Colonic mucosa (tissue), 4 donors: ENCODE measurements at places on chromosomes 2 and 18. TPM values are rescaled to one million over a fixed set of nuclear protein-coding genes. Genes with fewer than 3 reads are reported as not detected.

DNA sequence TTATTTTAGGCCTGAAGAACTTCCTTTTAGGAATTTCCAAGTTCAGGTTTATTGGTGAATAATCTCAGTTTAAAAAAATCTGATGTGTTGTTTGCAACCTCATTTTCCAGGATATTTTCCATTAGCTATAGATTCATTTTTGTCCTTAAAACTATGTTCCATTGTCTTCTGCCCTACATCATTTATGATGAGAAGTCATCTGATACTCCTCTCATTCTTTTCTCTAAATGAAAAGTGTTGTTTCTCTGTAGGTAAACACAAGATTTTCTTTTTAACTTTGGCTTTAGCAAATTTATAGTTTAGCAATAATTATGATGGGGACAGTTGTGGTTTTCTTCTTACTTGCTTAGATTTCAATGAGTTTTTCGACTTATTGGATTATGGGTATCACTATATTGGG lies 427.3 kb downstream of the DCDC2C start:
- no peak for DNase-seq

- DNase-seq, result peak; percentile 45
Measured at GRCh38 chr2:208501206-208501605, 94.6 kb downstream of the PTH2R start.

- DNase-seq, result no peak
Measured at GRCh38 chr2:182730486-182730885, 14.4 kb downstream of the DNAJC10 start.

- no peak for DNase-seq
Measured at GRCh38 chr2:184920451-184920965, 322.2 kb downstream of the ZNF804A start.

DNA sequence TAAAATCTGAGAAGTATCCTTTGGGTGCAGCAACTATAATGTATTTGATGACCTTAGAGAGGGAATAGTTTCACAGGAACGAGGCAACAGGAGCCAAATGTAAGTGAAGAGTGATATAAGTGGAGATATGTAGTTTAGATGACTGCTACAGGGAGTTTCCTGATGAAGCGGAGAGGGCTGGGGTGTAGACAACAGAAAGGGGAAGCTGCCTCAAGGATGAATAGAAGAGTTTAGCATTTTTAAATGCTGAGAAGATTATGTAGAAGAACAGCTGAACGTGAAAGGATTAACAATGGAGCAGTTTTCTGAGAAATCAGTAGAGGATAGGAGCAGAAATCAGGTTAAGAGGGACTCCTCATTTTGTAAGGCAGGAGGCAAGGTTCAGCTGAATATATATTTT lies 133.3 kb downstream of the LCLAT1 start:
- no peak for DNase-seq

GRCh38 chr2:4653991-4654390 lies 950.6 kb downstream of the DCDC2C start:
- DNase-seq, result no peak

GRCh38 chr18:58257461-58257860 lies 213.4 kb downstream of the NEDD4L start:
- no peak for DNase-seq

DNA sequence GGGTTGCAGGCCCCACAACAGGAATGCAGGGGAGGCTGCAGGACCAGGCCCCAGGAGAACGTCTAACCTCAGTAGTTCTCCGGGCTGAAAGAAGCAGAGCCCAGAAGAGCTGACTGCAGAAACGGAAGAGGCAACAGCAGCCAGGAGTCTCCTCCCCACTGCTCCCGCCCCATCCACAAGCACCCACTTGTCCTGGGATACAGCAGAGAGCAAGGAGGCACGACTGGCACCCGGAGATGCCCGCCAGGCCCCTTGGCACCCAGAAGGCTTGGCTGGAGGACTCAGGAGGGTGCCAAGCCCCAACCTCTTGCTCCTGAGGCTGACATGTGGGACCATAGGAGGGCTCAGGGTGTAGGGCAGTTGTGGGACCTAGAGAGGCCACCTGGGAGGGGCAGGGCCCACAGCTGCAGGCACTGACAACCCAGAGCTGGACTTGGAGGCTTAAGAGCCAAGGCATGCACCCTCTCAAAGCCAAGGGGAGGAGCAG lies 29.0 kb upstream of the TNS1 start:
- no peak for DNase-seq

DNA sequence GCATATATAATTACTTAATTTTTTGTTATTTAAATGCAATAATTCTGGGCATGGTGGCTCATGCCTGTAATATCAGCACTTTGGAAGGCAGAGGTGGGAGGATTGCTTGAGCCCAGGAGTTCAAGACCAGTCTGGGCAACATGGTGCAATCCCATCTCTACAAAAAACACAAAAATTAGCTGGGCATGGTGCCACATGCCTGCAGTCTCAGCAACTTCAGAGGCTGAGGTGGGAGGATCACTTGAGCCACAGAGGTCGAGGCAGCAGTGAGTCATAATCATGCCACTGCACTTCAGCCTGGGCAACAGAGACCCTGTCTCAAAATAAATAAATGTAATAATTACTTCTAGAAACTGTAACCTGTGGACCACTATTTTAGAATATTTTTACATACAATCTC lies 21.5 kb upstream of the TMEM87B start:
- DNase-seq, result no peak

DNA sequence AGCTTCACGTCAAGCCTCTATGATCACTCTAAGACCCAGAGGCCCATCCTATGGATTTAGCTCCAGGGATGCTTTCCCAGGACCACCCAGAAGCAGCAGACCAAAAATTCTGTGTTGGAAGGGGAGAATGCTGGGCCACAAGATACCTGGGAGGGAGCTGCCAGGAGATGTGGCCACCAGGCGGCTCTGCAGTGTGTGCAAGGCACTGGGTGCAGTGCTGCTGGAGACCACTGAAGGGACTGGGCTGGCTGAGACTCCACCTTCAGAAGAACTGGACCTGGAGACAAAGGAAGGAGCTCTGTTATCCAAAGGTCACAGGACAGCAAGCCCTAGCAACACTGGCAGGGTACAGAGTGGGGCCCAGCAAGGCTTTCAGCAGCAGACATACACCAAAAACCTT lies 34.0 kb downstream of the KANSL3 start:
- DNase-seq, result no peak

DNA sequence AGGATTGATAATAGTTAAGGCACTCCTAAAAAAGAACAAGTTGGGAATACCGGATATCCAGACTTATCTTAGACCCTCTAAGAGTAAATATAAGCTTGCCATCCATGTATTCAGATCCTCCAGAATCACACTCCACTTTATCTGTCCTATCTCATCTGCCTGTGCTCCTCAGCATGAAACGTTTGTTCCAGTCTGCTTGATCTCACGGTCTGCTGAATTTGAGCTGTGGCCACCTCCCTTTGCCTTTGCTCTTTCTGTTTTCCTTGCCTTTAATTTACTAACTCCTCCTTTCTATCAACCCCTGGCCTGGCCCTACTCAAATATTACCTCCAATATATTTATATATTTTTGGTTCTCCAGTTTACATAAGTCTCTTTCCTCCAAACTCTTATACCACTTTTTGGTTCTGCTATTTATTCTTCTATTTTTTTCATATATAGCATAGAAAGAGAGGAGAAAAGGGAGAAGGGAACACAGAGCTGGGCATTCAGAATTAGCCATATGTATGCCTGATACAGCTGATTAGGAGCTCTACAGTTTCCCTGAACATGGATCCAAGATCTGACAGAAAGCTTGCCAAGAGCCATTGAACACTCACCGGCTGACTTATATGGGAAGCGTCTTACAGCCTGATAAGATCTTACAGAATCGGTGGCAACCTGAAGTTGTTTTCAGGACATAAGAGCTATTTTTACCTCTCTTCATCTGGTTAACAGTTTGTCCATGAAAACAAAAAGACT lies 21.8 kb upstream of the DNAJC27 start:
- DNase-seq, result no peak

GRCh38 chr2:69514406-69514805 lies 77.2 kb upstream of the NFU1 start:
- DNase-seq, result no peak

DNA sequence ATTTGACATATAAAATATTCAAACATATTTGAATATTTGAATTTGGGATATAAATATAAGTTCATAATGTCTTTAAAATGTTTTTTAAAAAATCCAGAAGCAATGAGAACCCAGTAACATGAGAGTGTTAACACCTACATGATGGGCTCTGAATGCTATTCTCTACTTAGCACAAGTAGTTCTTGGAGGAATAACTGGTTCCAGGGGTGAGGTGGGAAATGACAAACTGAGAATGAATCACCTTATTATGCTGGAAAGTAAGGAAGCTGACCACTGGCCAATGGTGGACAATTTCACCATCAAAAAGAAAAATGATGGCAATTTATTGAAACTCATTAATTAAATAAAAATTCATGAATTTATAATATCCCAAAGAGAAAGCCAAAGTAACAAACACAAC lies 79.6 kb upstream of the NABP1 start:
- no peak for DNase-seq

- DNase-seq, result no peak
Measured at GRCh38 chr2:68456198-68456597, 10.9 kb downstream of the FBXO48 start.

DNA sequence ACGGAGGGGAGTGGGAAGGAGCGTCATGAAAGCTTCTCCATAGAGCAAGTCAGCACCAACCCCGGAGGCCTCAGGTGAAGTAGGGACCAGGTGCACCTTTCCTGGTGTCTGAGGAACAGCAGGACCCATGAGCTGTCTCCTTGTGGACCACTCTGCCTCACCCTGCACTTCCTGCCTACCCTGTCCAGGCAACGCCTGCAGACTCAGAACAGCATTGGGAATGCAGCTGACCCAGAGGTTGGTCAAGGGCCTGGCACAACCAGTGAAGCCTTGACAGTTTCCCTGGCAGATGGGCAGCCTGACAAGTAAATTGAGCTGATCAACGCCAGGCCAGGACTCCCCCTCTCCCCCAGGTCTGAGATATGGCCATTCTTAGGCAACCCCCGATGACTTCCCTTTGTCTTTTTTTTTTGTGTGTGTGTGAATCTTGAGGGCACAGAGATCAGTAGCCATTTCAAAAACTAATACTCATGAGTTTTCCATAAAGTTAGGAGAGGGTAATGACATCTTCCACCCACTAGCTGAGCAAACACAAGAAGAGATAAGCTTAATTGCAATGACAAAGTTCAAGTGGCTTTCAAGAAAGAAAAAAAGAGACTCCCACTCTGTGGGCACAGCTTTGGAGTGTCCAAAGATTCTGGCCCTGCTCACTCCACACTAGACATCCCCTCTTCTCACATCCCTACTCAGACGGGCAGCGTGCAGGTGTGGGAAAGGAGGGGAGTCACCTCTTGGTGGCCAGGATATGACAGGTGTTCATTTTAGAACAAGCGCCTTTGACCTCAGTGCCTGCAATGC lies 3.5 kb upstream of the FABP1 start:
- peak; percentile 70 for DNase-seq

GRCh38 chr2:201882353-201883090 lies 76.2 kb downstream of the CDK15 start:
- no peak for DNase-seq

GRCh38 chr18:46169464-46169941 lies 65.3 kb downstream of the HAUS1 start:
- no peak for DNase-seq

GRCh38 chr2:199488772-199489400 lies 31.1 kb upstream of the SATB2 start:
- DNase-seq, result peak; percentile 85

- no peak for DNase-seq
Measured at GRCh38 chr2:109231996-109232705, 103.1 kb downstream of the SH3RF3 start.

GRCh38 chr2:44655401-44655864 lies 286.1 kb upstream of the SIX3 start:
- DNase-seq, result no peak

GRCh38 chr2:165067643-165068486 lies 112.5 kb upstream of the SLC38A11 start:
- DNase-seq, result no peak

DNA sequence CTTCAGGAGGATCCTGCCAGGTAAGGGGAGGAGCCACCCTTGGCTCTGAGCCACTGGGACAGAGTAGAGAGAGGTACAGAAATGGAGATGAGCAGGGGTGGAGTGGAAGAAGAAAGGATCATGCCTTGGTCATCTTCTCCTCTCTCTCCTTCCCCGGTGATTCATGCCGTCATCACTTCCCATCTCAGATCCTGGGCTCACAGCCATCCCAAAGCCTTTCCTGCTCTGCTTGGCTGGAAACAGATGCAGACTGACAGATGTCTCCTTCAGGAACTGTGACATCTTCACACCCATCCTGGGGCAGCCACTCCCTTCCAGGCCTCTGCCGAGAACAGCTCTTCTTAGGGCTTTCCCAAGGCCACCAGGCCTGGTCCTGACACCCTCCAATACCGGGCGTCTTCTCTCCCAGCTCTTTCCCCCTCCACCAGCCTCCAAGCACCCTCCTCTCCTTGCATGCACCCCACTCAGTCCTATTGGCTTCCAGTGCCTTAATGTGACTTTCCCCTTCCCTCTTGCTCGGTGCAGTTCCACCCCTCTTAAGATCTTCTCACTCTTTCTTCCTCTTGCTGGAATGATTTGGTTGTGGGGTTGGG lies 58.3 kb upstream of the TNP1 start:
- DNase-seq, result no peak

GRCh38 chr2:117613101-117613500 lies 201.4 kb upstream of the DDX18 start:
- no peak for DNase-seq

DNA sequence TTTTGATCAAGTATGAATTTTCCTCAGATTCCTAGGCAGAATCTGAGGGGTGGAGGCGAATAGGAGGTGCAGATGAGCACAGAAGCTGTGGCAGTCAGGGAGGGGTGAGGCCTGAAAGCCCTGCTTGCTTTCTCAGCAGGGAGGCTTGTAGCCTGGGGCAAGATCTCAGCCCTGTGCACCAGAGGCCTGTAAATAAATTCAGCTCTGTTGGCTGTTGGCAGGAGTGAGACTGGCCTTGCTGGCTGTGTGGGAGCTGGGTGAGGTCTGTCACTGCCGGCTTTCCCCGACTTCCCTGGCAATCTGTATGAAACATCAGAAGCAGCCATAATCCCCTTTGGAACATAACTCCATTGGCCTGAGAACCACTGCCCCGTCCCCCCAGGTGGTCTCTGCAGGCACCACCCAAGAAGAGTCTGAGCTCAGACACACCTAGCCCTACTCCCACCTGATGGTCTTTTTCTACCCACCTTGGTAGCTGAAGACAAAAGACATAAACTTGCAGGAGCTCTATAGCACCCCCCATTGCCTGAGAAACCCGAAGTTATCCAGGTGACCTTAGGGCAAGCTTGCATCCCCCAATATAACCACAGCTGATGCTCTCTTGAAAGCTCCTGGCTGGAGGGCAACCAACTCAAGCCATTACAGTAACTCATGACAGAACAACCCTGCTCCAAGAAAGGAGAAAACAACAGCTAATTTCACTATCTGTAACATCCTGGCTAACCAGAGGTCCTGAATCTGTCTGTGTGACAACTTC lies 32.3 kb downstream of the EVA1A start:
- no peak for DNase-seq

FLACC1 gene
- total RNA-seq, result 2.1 TPM

GDF7 gene
- 0.05 TPM for total RNA-seq

PLGLB1 gene
- 2.5 TPM for total RNA-seq

CCDC148 gene
- 0.49 TPM for total RNA-seq

PARD3B gene
- 20.0 TPM for total RNA-seq

LINC00305 gene
- not detected for total RNA-seq
